ENCODE measurements at places on chromosomes 6 and 20.

DNA sequence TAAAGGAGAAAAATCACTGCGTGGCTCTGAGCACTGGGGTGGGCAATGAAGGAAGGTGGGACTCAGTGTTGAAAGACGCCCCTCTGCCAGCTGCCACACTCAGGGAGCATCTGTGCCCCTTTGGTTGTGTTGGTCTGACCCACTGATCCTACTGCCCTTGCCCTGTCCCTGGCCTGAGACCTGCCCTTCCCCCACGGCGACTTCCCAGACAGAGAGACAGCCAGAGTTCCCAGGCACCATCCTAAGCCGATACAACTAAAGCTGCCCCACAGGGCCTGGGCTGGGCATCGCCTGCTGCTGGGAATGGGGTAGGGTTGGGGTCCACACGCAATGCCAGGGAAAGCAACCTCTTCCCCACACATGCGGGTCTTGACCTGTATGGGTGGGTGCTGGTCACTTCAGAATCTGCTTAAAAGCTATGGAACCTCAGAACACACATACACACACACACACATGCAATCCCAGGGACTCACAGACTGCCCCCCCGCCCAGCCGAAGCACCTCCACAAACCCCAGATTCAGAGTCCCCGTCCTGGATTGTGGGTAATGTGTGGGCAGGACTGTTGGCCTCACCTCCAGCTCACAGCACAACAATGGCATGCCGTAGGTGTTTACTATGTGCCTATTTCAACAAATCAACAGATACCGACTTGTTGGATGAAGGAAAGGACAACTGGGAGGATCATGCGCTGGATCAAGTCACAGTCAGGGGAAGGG is 10.9 kb upstream of the SPDEF start:
- no peak for DNase-seq

DNA sequence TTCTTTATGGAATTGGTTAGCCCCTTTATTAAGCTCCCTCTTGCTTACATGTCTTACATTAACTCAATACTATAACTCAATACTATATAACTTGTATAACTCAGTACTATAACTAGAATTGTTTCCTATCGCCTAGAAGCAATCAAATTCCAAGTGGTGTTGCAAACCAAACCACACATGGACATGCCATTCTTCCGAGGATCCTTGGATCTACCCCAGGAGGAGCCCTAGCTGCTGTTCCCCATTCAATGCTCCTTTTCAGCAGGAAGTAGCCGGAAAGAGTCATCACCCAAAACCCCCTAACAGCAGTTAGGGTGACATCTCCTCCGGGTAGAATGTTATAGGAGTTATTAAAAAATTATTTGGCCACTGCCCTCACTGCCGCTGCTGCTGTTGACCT is 40.5 kb downstream of the PLN start:
- no peak for DNase-seq

DNA sequence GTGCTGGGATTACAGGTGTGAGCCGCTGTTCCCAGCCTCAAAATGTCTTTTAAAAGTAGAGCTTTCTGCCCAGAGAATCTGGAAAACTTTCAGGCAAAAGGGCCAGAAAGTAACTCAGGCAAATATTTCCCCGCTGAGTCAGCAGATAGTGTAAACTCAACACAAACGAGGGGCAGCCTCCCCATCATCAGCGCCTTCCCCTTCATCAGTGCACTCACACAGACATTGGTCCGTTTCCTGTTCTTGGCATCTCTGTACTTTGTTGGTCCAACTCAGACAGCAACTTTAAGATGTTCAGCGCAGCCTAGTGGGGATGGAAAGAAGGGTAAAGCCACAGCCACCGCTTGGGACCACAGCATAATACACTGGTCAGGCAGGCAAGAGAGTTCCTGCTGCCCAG is 69.5 kb downstream of the CSE1L start:
- DNase-seq, result no peak

DNA sequence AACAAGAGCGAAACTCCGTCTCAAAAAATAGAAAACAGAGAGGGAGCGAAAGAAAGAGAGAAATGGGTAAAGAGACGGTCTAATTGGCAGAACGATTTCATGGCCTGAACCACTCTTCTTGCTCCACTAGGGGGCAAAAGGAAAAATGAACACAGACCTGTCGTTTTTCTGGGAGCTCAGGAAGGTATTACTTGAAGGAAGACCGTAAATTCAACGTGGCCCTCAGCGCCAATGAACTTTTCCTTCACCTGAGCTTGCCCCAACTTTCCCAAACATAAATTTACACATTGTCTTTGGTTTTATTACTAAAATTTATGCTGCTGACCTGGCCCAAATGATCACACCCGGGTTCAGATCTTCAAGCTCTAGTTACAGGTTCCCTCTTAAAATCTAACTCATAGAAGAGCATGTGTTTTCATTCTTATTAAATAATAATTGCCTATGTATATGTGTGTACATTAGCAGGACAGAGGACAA is 67.3 kb downstream of the ATP9A start:
- peak; percentile 55 for DNase-seq

GRCh38 chr6:81451787-81452186 is 300.7 kb downstream of the TENT5A start:
- peak; percentile 96 for DNase-seq

- DNase-seq, result no peak
These were observed 259.9 kb downstream of the DLL1 start for GRCh38 chr6:170030821-170031471.

DNA sequence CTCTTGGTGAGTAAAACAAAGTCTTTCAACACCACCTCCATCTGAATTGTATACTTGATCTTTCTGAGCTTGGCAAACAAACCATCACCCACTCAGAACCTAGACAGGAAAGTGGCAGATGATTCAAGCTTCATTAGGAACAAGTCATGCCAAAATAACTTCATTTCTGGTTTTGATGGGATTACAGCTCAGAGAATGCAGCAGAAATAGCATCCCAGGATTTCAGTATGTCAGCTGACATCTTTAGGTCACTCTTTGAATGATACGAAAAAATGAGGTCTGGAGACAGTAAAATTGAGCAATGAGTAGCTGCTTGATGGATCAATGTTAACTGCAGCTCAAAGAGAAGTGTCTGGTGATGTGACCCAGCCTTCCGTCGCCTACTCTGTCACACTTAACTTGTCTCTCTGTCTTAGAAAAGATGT is 92.4 kb downstream of the GJA10 start:
- DNase-seq, result no peak

DNA sequence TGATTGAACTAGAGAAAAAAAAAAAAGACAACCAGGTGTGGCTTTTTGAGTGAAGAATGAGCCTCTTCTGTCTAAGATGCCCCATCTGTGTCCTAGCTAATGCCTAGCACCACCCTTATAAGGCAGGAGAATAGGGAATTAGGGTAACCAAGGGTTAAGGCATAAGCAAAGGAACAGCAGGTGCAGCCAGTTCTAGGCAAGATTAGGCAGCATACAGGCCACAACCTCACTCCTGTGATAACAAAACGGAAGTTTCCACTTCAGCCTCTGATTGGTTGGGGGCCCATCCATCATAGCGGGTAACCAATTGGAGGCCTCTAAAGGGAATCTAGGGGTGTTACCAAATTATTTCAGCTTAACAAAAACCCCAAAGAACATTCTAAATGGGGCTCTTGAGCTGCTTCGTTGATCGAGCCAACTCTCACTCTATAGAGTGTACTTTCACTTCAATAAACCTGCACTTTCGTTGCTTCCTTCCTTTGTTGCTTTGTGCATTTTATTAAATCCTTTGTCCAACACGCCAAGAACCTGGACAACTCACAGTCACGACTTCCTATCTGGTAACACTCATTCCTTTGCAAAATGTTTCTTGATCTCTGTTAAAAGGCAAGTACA is 61.9 kb upstream of the TAGAP start:
- DNase-seq, result peak; percentile 9

- DNase-seq, result no peak
These were observed 59.2 kb upstream of the SLC22A23 start for GRCh38 chr6:3516092-3516491.

- DNase-seq, result no peak
These were observed 17.1 kb upstream of the ADRM1 start for GRCh38 chr20:62285722-62286121.

DNA sequence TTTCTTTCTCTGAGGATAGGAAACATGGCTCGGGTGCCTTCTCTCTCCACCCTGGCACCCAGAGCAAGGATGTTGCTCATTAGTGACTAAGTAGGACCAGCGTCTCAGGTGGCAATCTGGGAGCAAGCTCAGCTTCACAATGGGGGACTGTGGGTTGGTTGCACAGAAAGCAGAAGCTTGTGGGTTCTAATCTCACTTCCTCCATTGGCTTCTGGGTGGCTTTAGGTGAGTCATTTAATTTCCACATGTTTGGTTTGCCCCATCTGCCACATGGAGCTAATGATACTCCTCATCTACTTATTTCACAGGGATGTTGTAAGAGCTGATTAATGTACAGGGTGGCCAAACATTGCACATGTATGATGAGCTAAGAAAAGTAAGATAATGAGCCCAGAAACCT is 54.8 kb upstream of the AKIRIN2 start:
- DNase-seq, result no peak

DNA sequence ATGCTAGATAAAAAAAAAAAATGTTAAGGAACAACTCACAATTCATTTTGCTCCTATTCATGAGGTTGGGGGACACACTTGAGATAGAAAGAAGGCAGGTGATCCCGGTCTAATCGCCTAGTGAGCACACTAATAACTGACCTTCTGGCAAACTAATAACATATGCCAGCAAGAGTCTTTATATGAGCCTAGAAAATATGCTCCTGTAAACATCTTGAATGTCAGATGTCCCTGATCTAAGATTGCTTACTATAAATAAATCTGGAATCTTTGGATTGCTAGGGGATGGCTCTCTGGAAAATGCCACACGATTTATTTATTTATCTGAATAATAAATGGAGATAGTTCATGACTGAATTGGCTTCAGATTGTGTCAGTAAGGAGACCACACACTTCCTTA is 821.9 kb downstream of the GRIK2 start:
- DNase-seq, result no peak

- DNase-seq, result no peak
These were observed 80.7 kb upstream of the CCN6 start for GRCh38 chr6:111973118-111973761.

- DNase-seq, result no peak
These were observed 8.1 kb downstream of the BEND6 start for GRCh38 chr6:56963043-56963442.

- peak; percentile 80 for DNase-seq
These were observed 9.6 kb downstream of the OR2B2 start for GRCh38 chr6:27902335-27903314.

DNA sequence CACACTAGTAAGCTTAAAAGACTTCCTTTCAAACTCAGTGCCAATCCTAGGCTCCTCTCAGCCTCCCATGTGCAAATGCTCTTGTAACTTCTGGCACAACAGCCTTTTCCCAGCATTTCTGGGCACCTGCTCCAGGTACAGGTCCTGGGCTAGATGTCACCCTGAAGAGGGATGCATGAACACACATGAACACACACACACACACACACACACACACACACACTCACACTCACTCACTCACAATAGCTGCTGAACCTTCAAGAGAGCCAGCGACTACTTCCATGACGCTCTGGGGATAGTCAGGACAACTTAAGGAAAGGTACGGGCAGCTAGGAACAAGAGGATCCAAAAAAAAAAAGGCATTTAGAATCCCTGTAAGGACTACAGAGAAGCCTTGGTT is 122.8 kb downstream of the INSM1 start:
- DNase-seq, result no peak

- DNase-seq, result no peak
These were observed 669 bp upstream of the TMEM30A start for GRCh38 chr6:75285283-75285639.

GRCh38 chr6:150377211-150377781 is 8.5 kb downstream of the IYD start:
- no peak for DNase-seq

GRCh38 chr6:10395171-10395703 is 19.6 kb downstream of the TFAP2A start:
- no peak for DNase-seq

DNA sequence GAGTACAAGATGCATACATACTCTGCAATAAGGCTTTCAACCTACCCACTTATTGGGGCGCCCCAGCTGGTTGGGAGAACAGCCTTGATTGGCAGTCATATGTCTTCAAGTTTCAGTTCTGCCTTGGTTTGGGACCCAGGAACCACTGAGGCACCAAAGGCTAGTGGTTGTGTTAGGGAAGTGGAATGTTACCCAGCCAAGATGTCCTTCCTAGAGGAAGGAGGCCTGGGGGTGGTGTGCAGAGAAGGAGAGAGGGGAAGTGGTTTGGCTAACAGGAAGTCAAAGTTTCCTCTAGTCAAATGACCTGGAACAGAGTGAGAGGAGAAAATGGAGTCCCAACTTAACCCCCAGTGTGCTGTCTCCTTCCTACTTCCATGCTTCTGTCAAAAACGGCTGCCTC is 59.4 kb downstream of the CD164 start:
- DNase-seq, result no peak

- no peak for DNase-seq
These were observed 381.0 kb upstream of the SASH1 start for GRCh38 chr6:147961481-147962141.

GRCh38 chr20:57691699-57692098 is 18.1 kb downstream of the PMEPA1 start:
- DNase-seq, result no peak

DNA sequence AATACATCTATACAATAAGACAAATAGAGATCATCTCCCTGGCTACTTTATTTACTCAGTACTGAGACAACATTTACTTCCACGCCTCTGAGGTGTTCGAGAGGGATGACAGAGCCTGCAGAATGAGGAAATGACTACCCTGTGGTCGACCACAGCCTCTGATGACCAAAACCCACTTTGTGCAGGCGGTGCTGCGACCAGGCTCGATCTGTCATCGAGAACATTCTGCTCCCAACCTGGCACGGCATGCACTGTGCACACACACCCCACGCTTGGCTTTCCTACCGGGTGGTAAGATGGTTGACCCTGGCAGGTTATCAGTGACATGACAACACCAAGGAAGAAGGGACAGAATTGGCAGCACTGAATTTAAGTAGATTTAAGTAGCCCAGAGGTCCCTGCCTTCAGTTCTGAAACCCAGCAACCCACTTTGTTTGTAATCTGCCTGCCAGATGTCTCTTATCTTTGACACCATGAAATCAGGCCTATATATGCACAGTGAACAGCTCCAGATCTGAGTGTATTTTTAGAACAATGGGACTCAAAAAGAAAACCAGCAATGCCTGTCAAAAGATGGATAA is 42.6 kb downstream of the TTI1 start:
- DNase-seq, result no peak

GRCh38 chr6:128443553-128443952 is 76.8 kb downstream of the PTPRK start:
- DNase-seq, result no peak

GRCh38 chr6:123901436-123901835 is 97.8 kb downstream of the NKAIN2 start:
- no peak for DNase-seq
